ENCODE measurements at places on chromosomes 3 and 15.

- no peak for DNase-seq
These were observed 150.7 kb downstream of the GABRG3 start for GRCh38 chr15:27121672-27122071.

GRCh38 chr15:99439524-99439835 lies 126.3 kb upstream of the MEF2A start:
- no peak for DNase-seq

- no peak for DNase-seq
These were observed 223.3 kb downstream of the P3H2 start for GRCh38 chr3:189897406-189897805.

DNA sequence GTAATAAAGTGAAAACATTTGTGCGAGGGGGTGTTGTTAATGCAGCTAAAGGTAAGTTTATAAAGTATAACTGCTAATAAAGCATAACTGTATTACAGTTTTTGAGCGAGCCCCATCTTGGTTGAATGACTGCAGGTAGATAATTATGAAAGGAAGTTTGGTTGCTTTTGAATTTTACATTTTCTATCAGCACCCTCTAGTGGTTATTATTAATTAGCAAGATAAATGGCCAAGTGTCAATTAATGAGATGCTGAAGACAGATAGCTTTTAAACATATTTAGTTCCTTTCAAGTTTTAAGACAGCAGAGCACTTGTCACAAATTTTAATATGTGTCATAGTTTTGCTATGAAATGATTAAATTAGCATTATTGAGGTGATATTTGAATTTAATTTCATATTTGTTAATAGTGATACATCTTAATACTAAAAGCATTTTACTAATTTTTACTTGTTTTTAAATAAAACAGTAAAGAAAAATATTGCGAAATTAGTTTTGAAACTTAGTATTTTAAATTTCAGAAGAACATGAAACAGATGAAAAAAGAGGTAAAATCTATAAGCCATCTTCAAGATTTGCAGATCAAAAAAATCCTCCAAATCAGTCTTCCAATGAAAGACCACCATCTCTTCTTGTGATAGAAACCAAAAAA lies 15.1 kb downstream of the U2SURP start:
- DNase-seq = no peak

DNA sequence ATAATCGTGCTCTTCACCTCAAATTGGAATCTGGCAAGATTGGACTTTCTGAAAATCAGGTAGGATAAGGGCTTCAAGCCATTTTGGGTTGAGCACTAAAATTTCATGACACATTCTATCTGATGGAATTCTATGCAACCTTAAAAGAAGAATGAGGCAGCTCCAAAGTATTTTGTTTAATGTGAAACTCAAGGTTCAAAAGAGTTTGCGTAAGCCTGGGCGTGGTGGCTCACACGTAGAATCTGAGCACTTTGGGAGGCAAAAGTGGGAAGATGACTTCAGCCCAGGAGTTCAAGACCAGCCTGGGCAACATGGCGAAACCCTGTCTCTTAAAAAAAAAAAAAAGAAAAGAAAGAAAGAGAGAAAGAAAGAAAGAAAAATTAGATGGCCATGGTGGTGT lies 3.6 kb upstream of the PLA1A start:
- no peak for DNase-seq

- DNase-seq = no peak
These were observed 89.5 kb downstream of the DHX30 start for GRCh38 chr3:47892286-47893040.

- no peak for DNase-seq
These were observed 740 bp upstream of the ZBTB47 start for GRCh38 chr3:42652611-42653302.

DNA sequence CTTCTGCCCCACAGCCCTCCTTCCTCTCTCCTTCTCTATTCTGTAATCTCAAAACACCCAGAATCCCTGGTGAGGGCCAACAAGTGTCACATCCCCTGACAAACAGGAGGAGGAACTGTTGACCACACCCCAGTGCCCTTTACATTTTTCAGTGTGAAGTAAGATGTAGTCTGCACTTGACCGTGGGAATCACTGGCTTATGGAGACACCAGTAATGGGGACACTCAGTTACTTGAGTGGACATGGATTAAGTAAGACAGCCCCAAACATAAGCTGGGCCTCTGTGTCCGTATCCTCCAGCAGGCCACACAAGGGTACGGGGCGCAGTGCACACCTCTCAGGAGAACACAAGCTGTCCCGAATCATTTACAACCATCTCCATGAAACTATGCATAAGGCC lies 28.4 kb upstream of the LIMD1 start:
- DNase-seq = no peak

GRCh38 chr3:132522353-132522752 lies 74.7 kb upstream of the ACKR4 start:
- no peak for DNase-seq

GRCh38 chr3:46196261-46196957 lies 11.7 kb downstream of the CCR1 start:
- no peak for DNase-seq

DNA sequence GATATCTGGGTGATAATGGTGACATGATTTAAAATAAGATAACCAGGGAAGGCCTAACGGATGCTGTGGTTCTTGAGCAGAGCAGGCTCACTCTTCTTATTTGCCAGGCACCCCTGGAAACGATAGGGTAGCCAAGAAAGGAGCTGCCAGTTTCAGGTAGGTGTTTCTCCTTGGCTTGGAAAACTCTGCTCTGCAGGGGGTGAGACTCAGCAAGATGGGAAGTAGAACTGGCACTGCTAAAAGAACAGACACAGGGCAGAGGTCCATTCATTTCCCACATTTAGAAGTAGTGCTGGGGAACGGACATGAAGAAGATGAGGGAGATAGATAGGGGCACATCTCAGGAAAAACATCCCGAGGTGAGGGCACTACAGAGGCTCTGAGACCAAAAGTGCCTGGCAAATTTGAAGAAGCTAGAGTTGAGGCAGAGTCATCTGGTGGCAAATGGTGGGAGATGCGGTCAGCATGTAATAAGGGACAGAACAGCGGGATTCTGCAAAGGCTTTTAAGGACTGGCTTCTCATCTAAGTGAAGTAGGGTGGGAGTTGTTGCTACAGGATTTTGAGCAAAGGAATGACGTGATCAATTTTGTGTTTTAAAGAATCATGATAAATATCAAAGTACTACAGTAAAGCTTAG lies 323.4 kb upstream of the PLSCR5 start:
- DNase-seq = no peak

- DNase-seq = no peak
These were observed 385.7 kb downstream of the CNTN4 start for GRCh38 chr3:2484162-2485026.

DNA sequence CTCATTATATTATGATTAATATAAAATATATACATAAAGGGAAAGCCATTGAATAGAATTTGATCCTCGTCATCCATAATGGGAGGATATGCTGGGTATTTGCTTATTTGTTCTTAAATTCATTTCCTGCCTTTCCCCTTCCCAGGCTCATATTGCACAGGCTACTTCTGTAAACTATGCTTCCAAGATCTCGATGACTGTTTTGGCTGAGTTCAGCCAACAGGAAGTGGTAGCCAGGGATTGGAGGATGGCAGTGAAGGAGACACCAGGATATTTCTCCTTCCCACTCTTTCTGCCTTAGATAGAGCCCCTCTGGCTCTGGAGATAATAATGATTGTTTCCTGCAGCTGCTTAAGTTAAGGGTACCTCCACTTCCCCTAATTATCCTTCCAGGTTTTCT lies 44.3 kb upstream of the DYNC1LI1 start:
- no peak for DNase-seq

GRCh38 chr3:52670621-52671521 lies 14.8 kb downstream of the PBRM1 start:
- no peak for DNase-seq

DNA sequence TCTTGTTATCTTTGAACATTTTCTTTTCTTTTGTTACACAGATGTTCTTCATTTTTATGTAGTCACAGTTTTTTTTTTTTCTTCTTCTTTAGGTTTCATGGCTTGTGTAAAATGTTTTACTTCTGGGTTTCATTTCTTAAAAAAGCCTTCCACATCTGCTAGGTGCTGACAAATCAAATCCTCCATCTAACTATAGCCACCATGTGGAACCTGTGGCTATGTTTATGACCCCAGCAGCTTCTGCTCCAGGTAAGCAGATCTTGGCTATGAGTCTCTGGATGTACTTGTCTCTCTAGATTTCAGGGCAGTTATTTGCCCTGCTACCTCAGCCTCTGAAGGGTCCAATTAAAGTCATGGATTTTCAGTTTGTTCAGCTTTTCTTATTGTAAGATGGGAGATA lies 44.5 kb downstream of the OXSM start:
- DNase-seq = no peak

- DNase-seq = no peak
These were observed 230.0 kb upstream of the TBC1D5 start for GRCh38 chr3:17972476-17972875.

- no peak for DNase-seq
These were observed 660.8 kb downstream of the MECOM start for GRCh38 chr3:169002689-169003088.

DNA sequence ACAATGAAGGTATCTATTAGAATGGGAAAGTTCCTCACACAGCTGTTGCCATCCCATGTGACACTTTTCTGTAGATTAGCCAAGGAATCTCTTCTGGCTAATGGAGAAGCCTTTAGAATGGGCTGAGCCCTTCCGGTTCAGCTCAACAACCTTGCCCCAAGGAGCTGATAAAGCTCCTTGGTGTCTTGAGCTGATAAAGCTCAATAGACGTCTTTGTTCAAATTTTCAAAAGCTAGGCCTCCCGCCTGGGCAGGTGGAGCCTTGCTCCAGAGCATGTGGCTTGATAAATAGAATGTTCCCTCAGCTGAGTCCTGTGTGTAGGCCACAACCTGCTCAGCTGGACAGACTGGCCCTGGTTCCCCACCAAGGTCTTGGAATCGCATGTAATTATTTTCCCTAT lies 7.2 kb upstream of the BNIP2 start:
- no peak for DNase-seq

DNA sequence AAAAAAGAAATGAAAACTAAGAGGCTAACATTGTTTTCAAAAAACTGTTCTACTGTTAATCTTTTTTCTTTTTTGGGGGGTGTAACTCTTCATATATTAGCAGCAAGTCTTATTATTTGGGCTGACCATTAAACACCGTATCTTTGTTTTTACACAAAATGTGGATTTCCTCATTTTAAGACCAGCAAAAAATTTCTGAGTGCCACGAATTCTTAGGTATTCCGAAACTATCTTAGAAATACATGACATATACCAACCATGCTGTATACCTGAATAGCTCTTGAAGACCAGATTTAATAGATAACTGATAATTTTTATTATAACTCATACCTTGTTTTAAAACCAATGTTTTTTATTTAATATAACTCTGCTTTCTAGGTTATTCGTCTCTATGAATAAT lies 620 bp upstream of the TTC23 start:
- no peak for DNase-seq

DNA sequence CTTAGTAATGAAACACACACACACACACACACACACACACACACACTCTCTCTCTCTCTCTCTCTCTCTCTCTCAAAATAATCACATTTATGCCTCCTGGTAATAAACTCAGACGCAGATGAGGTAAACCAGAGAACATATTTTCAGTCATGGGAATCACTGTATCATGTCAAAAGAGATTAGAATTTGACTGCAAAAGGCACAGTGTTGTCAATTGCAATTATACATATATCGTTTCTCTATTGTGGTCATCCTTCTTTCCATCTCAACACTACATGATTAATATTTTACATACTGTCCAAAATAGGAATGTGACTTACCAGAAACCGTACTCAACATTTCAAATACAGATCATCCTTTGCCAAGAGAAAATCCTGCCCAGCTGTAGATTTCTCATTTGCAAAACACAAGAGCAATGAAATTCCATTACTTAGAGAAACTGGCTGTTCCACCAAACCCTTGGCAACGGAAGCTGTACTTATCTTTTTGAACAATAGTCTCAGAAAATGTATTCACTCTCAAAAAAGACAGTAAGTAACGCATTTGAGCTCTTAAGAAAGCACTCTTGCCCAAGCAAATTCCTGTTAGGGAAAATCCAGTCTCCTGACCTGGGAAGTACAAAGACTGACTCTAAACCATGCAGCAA lies 24.3 kb downstream of the PDZRN3 start:
- DNase-seq = no peak

GRCh38 chr15:62483814-62484213 lies 318.7 kb upstream of the C2CD4B start:
- DNase-seq = no peak

DNA sequence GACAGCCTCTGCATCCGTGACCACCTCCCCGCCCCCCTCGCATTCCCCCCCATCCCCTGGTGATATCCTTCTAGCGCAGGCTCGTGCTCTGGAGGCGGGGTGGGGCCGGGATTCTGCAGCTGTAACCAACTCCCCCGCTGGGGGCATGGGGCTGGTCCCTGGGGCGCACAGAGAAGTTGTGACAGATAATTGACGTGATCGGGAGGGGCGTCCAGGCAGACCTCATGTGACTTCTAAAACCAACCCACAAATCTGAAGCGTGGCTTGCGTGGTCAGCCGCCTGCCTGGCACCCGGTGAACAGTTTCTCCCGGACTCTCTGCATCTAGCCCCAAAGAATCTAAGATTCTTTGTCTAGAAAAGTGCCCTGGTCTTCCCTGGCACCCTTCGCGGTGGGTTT lies 100.6 kb upstream of the IGF1R start:
- DNase-seq = no peak

- DNase-seq = no peak
These were observed 973 bp downstream of the BUB1B start for GRCh38 chr15:40161693-40162391.

GRCh38 chr3:112437146-112438022 lies 61.9 kb downstream of the BTLA start:
- DNase-seq = no peak

DNA sequence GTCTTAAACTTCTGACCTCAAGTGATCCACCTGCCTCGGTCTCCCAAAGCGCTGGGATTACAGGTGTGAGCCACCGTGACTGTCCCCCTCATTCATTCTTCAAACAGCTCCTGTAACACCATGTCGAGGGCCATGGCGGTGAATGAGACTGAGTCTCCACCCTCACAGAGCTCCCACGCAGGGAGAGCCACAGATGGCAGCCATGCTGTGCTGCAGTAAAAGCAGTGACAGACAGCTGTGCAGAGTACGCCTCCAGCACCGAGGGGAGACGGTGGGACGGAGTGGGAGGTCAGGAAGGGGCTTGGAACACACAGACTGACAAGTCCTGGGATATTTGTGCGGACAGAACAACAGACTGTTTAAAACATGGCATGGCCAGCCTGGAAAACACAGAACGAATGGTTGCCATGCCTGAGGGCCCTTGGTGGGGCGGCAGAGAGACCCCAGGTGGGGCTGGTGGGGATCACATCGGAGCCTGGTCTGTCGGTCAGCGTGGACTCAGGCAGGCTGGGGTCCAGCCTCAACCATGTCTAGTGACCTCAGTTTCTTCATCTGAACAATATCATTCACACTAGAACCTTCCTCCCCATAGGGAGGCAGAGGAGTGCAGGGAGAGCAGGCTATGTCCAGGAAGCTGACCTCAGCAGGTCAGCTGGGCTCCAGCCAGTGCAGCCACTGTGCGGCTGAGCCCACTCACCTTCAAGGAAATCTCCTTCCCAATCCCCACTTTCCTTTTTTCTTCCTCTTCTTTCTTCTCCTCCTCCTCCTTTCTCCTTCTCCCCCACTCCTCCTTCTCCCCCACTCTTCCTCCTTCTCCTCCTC lies 20.6 kb upstream of the LCTL start:
- DNase-seq = no peak
